ENCODE measurements at places on chromosomes 3 and 15.

- DNase-seq = no peak
Measured at GRCh38 chr15:74336061-74337005, 31.1 kb downstream of the CYP11A1 start.

GRCh38 chr3:95177096-95177495 is 1114.2 kb downstream of the NSUN3 start:
- no peak for DNase-seq

DNA sequence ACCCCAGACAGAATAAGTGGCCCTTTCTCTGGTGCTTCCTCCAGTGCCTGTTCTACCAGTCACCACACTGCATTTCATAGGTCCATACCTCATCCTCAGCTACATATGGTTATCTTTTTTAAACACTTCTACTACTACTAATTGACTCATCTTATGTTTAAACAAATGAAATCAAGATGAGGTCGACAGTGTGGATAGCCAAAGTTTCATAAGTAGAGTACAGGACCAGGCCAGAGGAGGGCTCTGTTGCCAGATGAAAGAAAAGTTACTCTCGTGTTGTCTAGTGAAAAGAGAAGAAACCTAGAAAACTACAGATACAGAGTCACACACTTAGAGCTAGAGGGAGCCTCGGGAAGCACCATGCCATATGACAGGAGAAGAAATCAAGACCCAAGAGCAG is 296.1 kb downstream of the VPS13C start:
- DNase-seq = no peak

- no peak for DNase-seq
Measured at GRCh38 chr3:27623085-27623753, 98.9 kb downstream of the EOMES start.

DNA sequence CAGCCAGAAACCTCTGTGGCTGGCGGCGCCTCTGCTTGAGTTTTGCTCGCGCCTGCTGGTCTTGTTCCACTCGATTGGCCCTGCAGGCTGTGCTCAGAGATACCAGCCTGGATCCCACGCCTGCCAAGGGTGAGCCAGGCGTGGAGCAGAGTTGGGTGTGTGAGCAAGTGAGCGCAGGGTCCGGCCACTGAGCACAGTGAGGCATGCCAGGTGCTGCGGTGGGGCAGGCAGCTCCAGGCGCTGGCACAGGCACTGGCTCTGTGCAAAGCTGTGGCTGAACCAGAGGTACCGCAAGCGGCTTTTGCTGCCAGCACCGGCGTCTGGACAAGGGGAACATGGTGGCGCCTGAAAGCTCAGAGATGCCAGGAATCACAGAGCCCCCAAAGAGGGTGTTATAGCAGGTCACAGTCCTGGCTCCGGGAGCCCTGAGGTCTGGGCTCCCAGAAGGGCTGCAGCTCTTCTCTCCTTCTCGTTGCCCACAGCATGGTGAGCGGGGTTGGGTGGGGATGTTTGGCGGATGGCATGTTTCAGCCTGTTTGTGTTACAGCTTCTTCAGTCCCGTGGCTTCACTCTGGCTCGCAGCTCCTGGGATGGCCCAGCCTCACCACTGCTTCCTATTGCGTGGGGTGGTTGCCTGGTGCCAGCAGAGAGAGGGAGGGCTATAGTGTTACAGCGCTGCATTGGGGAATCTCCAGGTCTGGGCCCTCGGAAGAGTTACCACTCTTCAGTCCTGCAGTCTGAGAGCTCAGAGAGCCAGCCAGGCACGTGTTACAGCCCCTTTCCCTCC is 73.9 kb downstream of the NR1D2 start:
- DNase-seq = no peak

- no peak for DNase-seq
Measured at GRCh38 chr15:95742836-95743235, 587.7 kb upstream of the NR2F2 start.

DNA sequence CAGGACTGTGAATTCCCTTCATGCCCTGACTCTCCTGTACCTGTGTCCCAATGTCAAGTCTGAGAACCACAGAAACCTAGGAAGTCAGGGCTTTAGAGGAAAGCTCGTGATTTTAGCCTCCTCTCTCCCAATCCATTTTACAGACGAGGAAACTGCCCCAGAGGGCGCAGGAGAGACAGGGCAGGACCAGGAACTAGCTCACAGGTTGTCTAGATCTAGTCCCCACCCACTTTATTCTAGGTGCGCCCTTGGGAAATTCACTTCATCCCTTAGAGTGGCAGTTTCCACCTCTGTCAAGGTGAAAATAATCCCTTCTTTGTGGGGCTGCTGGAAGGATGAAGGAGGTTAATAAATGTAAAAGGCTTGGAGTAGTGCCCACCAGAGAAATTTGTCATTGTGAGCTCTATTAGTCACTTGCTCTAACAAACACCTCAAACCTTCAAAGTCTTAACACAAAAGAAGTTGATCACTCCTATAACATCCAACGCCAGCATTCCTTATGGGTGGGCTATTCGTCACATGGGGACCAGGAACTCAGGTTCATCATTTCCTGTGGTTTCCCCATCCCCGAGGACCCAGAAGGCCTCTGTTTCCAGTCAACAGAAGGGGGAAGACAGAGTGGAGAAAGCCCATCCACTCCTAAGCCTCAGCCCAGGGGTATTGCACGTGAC is 282.3 kb downstream of the XXYLT1 start:
- DNase-seq = no peak

Measured in NCI-H187 treated with DMSO at 0.1 percent for 48 hours (cell line).